ENCODE measurements at places on chromosomes 5 and 9. TPM values are rescaled to one million over a fixed set of nuclear protein-coding genes. Genes with fewer than 3 reads are reported as not detected.
A peak's percentile ranks its signal among the peaks of the same experiment; 100 is the strongest.

The SRD5A1 gene
- 53.5 TPM for total RNA-seq

The TRIO gene
- total RNA-seq, result 55.8 TPM

The ABO gene
- not detected for total RNA-seq

The LCN2 gene
- total RNA-seq, result not detected

The CTXN3 gene
- total RNA-seq, result not detected

The EGFLAM gene
- not detected for total RNA-seq

The SGCD gene
- total RNA-seq, result 1.7 TPM

The IFNK gene
- not detected for total RNA-seq

The PCDHA5 gene
- not detected for total RNA-seq

GRCh38 chr9:105308461-105309341 is 64.2 kb downstream of the SLC44A1 start:
- DNase-seq, result no peak

- DNase-seq, result no peak
Observed at GRCh38 chr5:143166090-143166489, 237.4 kb downstream of the NR3C1 start.

DNA sequence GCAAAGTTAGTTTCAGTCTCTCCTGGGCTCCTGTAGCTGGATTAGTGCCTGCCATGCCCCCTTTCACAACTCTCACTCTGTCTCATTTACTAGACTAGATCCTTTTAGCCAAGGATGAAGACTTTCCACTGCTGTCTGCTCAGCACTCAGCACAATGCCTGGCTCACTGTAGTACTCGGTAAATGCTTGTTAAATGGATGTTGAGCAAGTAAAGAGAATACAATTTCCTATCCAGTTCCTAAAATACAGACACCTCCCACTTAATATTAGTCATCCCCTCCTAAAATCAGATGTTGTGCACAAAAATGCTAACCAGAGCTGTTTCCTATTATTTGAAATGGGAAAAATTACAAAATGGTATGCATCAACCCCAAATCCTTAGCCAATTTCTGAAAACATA is 195.8 kb downstream of the SREK1 start:
- DNase-seq, result no peak

GRCh38 chr5:175866377-175866907 is 4.9 kb upstream of the CPLX2 start:
- DNase-seq, result no peak

- peak; percentile 79 for DNase-seq
Observed at GRCh38 chr5:57817001-57817453, 334.4 kb upstream of the ACTBL2 start.

- peak; percentile 47 for DNase-seq
Observed at GRCh38 chr9:82410306-82410705, 421.7 kb downstream of the SPATA31D1 start.

GRCh38 chr5:8461543-8461942 is 592.6 kb downstream of the MTRR start:
- no peak for DNase-seq

DNA sequence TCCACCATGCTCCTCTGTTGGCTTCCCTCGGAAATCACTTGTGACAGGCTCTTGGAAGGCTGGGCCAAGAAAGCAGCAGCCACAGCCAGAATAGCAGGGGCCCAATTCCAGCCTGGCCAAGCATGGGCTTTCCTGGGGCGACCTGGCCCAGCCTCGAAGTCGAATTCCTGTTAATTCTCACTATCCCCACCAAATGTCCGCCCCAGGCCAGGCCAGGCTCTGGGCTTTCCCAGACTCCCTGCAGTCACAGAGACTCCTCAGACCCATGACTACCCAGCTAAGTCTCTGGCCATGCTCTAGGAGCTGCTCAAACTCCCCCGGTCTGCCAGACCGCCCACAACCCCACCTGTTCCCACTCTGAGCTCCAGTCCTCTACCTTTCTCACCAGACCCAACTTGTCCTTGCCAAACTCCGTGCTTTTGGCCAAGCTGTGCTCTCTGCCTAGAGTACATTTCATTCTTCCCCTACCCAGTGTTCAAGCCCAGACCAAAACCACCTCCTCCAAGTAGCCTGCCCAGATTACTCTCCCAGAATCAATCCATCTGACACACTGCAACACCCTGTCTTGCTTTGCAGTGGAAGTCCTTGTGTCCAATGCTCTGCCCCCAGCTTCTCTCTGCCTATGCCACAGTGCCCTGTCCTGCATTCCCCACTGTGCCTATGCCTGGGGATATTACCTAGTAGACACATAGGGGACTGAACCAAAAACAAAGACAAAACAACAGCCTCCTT is 26.2 kb downstream of the SHB start:
- no peak for DNase-seq

GRCh38 chr5:28523416-28523815 is 1485.0 kb upstream of the CDH9 start:
- DNase-seq, result no peak

- DNase-seq, result no peak
Observed at GRCh38 chr5:104095527-104095926, 532.9 kb upstream of the NUDT12 start.

- no peak for DNase-seq
Observed at GRCh38 chr5:52757527-52757926, 30.2 kb upstream of the ITGA1 start.

GRCh38 chr9:99807276-99807852 is 14.3 kb upstream of the NR4A3 start:
- peak; percentile 67 for DNase-seq

- no peak for DNase-seq
Observed at GRCh38 chr9:129072171-129072570, 8.7 kb upstream of the DOLPP1 start.

- no peak for DNase-seq
Observed at GRCh38 chr9:114308361-114308950, 14.4 kb upstream of the ORM1 start.

DNA sequence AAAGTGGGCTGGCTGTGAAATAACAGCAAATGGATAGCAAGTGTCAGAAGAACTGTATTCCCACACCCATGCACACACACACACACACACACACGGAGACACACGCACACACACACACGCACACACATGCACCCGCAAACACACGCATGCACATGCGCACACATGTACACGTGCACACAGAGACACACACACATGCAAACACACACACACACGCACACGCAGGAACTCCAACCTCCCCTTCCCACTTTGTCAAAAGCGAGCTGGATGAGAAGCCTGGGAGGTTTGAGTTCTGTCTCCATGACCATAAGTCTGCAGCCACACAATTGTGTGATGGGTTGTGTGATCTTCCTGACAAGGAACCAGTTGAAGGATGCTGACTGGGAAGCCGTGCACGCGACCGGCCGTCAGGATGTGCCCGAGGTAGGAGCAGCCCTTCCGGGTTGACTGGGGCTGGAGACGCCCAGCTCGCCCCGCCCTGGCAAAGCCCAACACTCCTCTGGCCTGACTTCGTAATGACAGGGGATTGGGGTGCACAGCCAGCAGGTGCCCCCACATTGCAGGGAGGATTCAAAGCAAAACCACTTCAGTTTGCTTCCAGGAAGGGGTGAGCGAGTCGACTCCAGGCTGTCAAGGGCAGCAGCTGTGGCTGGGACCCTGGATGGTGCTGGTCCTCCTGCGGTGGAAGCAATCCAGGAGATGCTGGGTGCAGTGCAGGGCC is 29.3 kb upstream of the NKD2 start:
- DNase-seq, result no peak

GRCh38 chr5:72244862-72245371 is 75.1 kb downstream of the MRPS27 start:
- DNase-seq, result peak; percentile 72

GRCh38 chr5:151264113-151264512 is 11.1 kb downstream of the GM2A start:
- DNase-seq, result peak; percentile 47

GRCh38 chr5:56822981-56823380 is 7.6 kb downstream of the MAP3K1 start:
- DNase-seq, result no peak

DNA sequence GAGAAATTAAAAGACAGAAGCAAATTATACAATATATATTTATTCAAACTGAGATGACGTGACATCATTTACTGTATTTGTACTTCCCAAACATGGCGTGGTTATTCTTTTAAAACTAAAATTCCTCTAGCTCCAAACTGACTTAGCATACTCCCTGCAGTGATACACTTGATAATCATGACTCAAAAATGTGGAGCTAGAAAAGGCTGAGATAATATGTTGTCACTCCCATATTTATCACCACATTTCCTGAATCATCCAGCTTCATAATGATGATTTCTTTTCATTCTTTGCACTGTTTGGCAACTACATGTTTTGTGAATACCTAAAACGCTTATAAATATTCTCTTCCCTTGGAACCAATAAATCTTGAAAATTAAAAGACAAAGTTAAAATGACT is 341.0 kb downstream of the EBF1 start:
- DNase-seq, result no peak

DNA sequence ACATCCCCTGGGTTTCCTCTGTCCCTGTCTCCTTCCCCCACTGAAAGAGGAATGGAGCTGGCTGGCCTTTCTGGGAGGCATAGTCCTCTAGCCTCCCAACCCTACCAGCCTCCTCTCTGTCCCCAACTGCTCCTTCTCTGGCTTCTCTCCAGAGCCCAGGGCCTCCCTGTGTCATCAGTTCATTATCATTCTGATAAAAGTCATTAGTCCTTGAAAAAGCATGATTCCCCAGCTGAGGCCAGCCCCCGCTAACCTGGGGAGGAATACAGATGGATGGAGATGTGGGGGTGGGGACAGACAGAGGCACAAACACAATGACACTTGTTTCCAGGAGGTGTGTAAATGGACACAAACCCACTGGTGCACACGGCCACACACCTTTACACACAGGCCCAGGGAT is 73.6 kb upstream of the HSPA9 start:
- no peak for DNase-seq

GRCh38 chr5:77843570-77844372 is 67.6 kb upstream of the TBCA start:
- no peak for DNase-seq

GRCh38 chr5:61322738-61323725 is 9.0 kb upstream of the ZSWIM6 start:
- peak; percentile 63 for DNase-seq

GRCh38 chr5:100803397-100803796 is 99.7 kb downstream of the ST8SIA4 start:
- DNase-seq, result no peak

DNA sequence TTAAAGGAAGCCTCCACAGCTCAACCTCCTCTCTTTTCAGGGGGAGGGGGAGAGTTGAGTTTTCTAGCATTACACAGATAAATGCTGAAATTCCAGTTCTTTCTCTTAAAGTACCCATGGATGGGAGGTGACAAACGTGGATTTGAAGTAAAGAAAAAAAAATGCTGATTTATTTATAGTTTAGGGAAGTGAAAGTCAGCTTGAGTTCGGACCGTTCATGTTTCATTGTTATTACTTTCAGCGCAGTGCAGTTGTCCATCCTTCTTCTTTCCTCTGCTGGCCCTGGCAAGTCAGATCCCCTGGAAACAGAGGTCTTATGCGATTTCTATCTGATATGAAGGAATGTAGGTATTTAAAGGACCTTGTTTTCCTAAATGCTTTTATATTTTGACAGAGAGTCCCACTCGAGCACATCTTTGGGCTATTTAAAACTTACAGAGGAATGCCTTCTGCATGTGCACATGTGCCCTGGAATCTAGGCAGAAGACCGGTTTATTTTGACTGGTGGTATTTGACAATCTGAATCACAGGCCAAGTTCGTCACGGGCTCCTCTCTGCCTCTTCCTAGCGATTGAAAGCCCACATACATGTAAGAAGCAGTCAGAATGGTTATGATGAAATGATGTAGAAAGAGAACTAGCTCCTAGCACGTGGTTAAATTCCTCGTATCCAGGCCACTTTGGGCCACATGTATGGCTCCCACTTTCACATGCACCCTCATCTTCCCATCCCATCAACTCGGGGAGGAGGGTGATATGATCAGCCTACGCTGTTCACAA is 385.2 kb upstream of the KLF4 start:
- no peak for DNase-seq

DNA sequence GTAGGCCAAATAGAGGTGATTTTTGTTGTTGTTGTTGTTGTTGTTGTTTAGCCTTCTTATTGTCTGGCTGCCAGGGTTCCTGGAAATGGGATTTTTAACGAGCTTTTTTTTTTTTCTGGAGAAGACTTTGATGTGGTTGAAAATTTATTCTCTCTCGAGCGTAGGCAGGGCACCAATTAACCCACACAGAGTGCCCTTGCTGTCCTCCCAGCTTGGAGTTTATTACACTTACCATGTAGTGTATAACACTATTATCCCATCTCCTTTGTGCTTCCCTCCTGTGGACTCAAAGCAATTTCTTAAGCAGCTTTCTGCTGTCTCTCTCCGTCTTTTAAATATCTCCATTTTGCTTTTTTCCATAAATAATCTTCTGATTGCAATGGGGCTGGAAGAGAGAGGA is 57.4 kb downstream of the OR2K2 start:
- no peak for DNase-seq

DNA sequence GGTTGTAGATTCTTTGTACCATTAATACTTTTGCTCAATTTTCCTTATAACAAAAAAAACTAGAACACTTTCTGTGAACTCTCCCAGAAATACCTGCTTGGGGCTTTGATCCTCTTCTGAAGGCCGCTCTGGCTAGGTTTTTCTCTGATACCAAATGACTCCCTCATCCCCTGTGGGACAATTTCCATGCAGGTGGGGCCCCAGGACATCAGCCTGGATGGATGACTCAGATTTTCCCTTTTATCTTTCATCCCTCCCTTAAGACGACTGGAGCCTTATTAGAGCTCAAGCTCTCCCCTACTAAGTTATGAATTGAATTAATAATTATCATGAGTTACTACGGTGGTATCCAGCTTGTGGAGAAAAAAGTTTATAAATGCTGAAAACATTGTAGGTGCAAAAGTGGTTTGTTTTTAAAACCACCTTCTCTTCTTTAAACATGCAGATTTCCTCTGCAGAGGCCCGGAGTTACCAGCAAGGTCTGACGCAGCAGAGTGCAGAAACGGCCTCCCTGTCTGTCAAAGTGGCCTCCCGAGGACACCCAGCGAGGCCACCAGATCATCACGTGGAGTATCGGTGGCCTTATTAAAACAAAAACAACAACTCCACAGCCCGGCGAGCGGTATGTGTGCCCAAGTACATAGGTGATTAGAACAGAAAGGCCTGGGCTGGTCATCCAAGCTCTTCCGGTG is 50.8 kb upstream of the IRX4 start:
- DNase-seq, result no peak

GRCh38 chr9:92639124-92639523 is 30.8 kb downstream of the IPPK start:
- DNase-seq, result no peak

DNA sequence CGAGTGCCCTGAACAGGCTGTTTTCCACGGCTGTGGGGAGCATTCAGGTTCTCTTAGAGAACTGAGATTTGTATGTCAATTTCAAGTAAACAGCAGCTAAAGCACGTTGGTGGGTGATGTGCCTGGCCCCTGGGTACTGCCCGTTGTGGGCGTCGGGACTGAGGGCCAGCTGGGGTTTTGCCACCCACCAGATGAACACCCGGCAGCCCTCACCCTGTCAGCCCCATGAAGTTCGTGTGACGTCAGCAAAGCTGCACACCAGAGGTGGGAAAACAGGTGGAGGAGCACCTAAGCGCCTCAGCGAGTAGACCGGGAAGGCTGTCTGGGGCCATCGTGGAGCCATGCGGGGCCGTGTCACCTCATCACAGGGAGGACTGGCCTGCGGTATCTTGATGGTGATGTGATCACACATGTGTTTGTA is 9.2 kb downstream of the CEP72 start:
- DNase-seq, result no peak

GRCh38 chr9:91117959-91118703 is 243.6 kb downstream of the AUH start:
- peak; percentile 84 for DNase-seq

- no peak for DNase-seq
Observed at GRCh38 chr9:8095672-8096086, 296.1 kb upstream of the DMAC1 start.

GRCh38 chr5:20041326-20042274 is 53.6 kb upstream of the CDH18 start:
- DNase-seq, result peak; percentile 38

GRCh38 chr5:26034813-26035212 is 1003.6 kb downstream of the CDH9 start:
- DNase-seq, result peak; percentile 7

Data from M059J (cell line).